Stimulated activated CD8-positive, alpha-beta memory T cell treated with anti-CD3 and anti-CD28 coated beads, Interleukin-15, amount 100 ng/mL, for 24 hours (primary cell): ENCODE measurements at places on chromosomes 13 and 19.

GRCh38 chr13:48686636-48687210 is 33.0 kb downstream of the CYSLTR2 start:
- no peak for DNase-seq

DNA sequence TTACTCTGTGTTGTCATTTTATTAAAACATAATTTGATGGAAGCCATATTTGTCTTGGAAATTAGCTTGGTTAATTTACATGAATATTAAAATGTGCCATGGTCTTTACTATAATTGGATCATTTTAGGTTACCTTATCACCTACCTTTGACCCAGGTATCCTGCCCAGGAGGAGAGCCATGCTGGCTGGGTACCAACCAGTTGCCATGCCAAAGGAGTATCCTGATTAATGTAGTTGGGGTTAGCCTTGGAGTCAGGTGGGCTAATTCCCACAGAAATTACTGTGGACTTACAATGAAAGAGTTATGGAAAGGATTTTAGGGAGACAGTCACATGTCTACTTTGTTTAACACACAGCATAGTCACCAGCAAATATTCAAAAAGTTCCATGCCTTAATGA is 32.0 kb downstream of the NDFIP2 start:
- DNase-seq, result no peak

DNA sequence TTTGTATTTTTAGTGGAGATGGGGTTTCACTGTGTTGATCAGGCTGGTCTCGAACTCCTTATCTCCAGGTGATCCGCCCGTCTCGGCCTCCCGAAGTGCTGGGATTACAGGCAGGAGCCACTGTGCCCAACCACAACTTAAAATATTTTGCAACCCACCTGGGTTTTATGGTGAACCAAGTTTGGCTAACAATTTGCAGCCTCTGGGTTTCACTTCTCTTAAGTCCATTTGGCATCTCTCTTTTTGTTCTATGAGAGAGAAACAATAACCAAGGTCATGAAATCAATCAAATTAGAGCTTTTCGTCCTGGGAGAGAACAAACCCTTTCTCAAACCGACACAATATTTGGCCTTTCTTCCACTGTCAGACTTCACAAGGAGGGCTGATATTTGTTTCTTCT is 5.6 kb upstream of the SMAD9 start:
- no peak for DNase-seq

GRCh38 chr13:108426893-108427292 is 157.4 kb downstream of the TNFSF13B start:
- DNase-seq, result no peak

- DNase-seq, result no peak
Observed at GRCh38 chr13:28983641-28984040, 163.5 kb downstream of the MTUS2 start.
